Activated CD4-positive, alpha-beta T cell treated with anti-CD3 and anti-CD28 coated beads, Interleukin-2, amount 50 U/mL, for 24 hours (primary cell): ENCODE measurements at places on chromosomes 6 and 20.

DNA sequence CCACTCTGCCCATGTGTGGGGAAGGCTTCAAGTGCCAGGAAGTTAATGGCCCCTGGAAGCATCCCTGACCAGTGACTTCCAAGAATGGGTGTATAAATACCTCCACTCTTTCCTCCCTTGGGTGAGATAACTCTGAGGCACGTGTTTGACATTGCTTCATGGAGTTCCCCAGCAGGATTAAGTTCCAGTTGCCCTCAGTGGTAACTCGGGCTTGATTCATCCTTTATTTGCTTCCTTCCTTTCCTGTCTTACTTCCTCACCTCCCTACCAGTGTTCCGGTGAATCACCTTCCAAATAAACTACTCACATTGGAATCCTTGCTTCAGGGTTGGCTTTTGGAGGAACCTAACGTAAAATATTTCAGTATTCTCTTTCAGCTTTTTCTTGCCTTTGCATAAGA lies 84.6 kb upstream of the JAG1 start:
- DNase-seq: no peak

DNA sequence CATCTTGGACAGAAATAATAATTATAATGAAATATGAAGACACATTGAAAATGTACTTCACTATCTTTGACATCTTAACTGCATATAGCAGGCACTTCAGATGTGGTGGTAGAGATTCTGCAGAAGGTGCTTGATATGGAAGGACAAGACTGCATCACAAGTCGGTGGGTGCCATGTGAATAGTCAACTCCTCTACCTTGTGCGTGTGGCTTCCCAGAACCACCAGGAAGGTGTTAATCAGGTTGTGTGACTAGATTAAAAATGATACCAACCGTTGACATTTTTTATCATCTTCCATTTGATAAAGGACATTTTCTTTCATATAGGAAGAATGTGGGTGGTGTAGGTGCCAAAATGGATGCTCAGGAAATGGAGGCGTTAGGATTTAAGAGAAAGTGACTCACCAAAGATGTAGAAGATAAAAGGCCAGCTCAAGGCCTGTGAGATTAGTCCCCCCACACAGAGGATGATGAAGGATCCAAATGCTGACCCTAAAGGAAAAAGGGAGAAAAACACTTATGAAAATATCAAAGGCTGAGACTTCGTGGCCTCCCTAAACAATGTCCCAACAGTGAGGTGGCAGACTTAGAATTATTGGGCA lies 12.3 kb downstream of the SLC17A2 start:
- DNase-seq: no peak

DNA sequence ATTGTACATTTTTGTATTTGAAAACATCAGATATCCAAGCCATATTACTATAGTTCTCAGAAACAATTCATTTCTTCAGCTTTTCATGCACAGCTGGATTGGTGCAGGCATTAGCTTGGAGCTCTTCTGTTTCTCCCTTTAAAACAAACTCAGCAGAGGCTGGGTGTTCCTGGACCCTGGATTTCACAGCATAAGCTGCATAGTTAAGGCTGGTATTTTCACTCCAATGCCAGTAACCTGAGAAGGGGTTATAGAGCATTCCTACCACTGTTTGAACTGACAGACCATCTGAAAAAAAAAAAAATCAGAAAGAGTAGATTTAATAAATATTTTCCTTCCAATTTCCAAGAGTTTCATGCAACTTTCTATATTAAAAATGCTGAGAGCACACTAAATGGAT lies 20.1 kb upstream of the FAXC start:
- no peak for DNase-seq

DNA sequence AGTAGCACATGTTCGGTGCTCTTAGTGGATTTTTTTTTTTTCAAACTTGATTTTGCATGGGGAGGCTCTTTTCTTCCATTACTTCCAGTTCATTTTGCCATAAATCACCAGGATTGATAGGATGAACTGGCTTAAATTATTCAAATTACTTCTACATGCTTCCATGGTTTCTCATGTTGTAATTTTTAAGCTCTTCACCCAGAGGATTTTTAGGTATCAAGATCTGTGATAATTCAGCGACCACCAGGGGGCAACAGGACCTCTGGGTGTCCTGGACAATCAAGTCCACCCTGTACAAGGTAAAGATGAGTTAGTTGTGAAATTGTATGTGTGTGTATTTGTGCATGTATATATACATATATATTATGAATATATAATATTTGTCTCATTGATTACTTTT lies 4.2 kb upstream of the EPHA7 start:
- no peak for DNase-seq

- DNase-seq: no peak
Measured at GRCh38 chr20:57711311-57711712, 1.5 kb upstream of the PMEPA1 start.

- no peak for DNase-seq
Measured at GRCh38 chr6:63269470-63269869, 50.3 kb downstream of the LGSN start.

DNA sequence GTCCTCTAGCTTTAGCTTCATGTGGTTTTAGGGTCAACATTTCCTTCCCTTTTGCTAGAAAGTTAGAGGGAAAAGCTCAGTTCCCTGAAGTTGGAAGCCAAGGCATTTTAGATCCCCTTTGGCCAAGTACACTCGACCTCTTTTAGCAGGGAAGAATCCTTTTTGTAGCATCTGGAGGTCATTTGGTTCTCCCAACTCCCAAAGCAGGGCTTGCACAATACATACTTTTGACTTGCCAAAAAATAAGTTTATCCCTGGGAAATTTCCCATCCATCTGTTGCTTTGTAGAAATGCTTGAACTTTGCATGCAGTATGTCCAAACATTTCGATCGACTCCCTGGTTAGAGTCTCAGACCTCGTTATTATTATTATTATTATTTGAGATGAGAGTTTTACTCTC lies 4.6 kb upstream of the EDEM2 start:
- DNase-seq: no peak

GRCh38 chr20:13744352-13744751 lies 40.4 kb downstream of the ESF1 start:
- DNase-seq: no peak

- no peak for DNase-seq
Measured at GRCh38 chr6:45707176-45707575, 308.5 kb downstream of the CLIC5 start.

- no peak for DNase-seq
Measured at GRCh38 chr6:121823437-121823851, 388.0 kb downstream of the GJA1 start.

- DNase-seq: no peak
Measured at GRCh38 chr6:157163434-157164159, 159.7 kb downstream of the TMEM242 start.

DNA sequence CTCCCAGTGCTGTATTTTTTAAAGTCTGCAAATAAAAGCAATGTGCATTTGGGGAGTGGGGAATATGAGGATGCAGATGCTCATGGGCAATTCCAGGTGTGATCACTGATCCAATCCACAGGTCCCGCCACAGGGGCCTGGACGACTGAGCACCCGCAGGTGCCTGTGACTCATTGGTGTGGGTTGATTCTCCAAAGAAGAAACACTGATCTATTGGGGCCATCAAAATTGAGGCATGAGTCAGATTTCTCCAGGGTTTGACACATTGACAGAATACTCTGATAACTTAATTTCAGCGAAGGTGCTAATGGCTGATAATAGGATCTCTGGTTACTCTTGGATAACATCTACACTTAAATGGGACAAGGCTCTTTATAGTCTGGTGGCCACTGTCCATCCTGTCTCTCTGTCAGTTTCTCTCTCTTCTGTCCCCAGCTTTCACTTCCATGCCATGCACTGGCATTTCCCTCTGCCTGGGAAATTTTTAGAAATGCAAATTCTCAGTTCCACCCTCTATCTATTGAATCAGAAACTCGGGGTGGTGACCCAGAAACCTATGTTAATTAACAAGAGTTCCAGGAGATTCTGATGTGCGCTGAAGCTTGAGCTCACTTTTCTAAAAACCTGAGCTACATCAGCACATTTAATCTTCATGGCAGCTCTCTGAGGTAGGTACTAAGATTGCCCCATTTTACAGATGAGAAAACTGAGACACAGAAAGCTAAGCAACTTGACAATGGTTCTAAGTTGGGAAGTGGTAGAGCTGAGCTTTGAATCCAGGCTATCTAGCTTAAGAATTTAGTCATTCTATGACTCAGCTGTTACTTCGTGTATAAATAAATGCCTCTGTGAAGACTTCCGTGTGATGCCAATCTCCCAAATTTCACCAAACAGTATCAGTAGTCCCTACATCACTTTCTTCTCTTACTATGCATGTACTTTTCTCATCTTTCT lies 10.2 kb upstream of the RCAN2 start:
- DNase-seq: no peak

- DNase-seq: no peak
Measured at GRCh38 chr20:3685341-3685740, 3.5 kb upstream of the ADAM33 start.

GRCh38 chr6:75673884-75674283 lies 72.2 kb downstream of the SENP6 start:
- no peak for DNase-seq

DNA sequence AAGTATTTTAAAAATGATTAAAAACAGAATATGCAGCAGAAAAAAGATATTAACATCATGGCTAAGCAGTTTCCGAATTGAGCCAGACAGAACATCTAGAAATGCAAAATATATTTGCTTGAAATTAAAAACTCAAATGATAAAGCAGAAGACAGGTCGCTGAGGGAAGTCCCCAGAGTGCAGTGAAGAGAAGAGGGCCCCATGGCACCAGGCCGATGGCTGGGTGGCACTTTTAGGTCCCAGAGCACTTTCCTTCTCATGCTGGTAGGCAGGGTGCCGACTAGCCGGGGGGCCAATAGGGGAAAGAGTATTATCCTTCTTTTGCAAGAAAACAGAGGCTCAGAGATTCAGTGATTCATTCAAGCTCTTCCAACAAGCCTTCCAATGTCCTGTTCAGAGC lies 58.9 kb downstream of the MYH7B start:
- no peak for DNase-seq

- DNase-seq: no peak
Measured at GRCh38 chr6:89940225-89941027, 46.2 kb downstream of the GJA10 start.

DNA sequence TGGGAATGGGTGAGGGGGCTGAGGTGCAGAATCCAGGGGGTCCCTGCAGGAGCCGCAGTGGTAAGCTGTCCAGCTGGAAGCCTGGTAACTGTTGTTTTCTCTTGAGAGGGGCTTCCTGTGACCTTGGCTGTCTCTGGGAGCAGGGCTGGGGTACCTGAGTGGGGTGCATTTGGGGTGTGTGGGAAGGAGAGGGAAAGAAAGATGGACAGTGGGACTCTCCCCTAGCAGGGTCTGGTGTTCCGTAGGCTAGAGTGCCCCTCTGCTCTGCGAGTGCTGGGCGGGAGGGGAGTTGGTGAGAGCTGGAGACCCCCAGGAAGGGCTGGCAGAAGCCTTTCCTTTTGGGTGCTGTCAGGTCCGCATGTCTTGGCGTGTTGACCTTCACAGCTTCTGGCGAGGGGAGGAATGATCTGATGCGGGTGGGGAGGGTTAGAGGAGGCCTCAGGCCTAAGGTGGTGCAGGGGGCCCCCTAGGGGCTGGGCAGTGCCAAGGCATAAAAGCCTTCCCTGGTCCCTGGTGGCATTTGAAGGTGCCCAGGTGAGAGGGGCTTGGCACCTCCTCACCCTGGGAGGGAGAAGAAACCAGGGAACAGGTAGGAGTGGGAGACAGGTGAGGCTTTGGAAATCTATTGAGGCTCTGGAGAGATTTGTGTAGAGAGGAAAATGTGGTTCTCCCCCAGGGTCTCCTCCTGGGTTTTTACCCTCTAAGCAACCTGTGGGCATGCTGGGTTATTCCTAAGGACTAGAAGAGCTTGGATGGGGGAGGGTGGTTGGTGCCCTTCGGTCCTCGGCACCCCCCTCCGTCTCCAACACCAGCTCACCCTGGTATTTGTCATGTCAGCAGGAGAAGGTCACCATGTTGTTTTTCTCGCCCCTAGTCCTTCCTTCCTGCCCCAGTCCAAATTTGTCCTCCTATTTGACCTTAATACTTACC lies 3.3 kb downstream of the VEGFA start:
- peak; percentile 28 for DNase-seq

DNA sequence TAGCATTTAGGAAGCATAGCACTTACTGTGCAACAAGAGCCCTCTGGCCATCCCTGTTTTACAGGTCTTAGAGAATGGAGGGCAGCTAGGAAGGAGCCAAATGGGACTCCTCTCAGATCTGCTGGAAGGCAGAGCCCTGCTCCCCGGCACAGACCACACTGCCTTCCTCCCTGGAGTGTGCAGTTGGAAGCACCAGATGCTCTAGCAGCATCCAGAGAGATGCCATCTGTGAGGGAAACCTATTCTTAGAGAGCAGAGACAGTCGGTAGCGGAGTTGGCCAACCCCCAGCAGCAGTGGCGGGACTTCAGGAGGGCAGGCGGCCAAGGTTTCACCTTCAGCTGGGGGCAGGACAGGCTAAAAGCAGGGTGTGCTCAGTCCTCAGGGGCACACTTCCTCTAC lies 16.7 kb upstream of the E2F1 start:
- DNase-seq: no peak

DNA sequence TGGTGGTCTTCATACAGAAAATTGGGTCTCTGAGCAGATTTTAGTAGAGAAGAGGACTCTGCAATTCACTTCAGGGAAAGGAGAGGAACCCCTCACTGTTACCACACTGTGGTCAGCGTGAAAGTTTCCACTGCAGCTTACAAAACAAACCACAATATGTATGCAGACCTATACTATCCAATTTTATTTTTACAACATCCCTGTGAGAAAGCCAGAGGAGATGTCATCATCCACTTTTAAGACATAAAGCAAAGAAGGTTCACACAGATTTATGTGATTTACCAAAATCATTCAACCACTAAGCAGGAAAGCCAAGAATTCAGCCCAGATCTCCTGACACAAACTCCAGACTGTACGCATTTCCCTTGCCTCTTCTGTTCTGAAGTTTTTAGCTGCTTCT lies 442.4 kb downstream of the FRK start:
- no peak for DNase-seq

DNA sequence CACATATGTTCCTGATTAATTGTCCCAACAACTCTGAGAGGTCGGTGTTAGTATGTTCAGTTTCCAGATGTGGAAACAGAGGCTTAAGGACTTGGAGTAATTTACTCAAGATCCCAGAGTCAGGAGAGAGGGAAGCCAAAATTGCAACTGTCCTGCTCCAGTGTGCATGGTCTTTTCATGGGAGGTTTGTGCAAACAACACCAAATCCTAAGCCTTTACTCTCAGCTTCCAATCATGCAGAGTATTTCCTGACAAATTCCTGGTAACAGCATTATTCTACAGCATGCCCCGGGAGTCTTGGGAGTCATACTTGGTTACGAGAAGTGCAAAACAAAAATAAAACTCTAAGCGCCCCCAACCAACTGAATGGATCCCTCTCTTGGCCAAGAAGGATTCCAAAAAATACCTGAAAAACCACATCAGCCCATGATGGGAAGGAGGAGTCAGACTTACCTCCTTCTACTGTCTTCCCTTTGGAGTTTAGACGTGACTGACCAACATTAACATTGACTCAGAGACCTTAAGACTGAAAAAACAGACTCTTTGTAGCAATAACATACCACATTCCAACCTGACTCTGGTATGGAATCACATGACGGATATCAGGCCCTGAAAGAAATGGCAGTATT lies 30.8 kb upstream of the PPP1R3G start:
- DNase-seq: no peak
